Thymus (tissue), 14 donors: ENCODE measurements at places on chromosomes 7 and 10.
A peak's percentile ranks its signal among the peaks of the same experiment; 100 is the strongest.

DNA sequence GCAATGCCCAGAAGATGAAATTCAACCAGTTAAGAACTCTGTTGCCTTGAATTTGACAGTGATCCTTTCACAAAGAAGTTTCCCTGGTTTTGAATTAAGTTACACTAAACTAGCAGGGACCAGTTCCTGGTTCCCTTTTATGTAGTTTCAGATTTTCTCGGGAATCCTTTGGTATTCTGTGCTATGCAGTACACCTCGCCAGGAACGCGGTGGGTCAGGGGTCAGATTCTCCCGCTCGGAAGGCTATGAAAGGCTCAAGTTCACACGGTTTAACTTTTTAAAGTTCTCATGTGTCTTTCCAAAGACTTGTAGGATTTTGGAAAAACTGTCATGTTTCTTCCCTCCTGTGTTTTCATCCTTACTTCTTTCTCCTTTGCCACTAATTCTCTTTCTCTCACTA, 104.7 kb upstream of the PRR15 start:
- no peak for DNase-seq

GRCh38 chr7:11458736-11459483, 373.1 kb downstream of the THSD7A start:
- DNase-seq: peak; percentile 9

DNA sequence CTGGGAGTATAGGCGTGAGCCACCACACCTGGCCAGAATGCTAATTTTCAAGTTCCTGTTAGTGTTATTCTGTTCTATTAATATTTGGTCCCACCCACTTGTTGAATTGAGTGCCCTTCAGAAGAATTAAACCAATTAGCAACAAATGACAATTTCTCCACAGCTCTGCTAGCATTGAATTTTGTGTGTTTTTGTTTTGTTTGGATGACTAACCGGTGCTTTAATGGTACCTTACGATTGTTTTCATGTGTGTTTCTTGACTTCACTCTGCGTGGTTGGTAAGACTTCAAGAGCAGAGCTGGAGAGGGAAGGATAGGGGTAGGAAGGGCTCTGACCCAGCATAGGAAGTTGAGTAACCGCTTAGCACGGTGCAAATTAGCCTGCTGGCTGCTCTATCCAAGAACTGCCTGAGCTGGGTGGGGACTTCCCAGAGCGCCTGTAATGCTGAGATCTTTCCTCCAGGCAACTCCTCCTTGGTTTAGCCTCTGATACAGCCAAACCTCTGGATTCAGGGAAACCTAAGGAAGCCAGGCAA, 4.6 kb downstream of the ARPC1B start:
- no peak for DNase-seq

- no peak for DNase-seq
Observed at GRCh38 chr7:150379441-150380379, 580 bp downstream of the ZNF775 start.

DNA sequence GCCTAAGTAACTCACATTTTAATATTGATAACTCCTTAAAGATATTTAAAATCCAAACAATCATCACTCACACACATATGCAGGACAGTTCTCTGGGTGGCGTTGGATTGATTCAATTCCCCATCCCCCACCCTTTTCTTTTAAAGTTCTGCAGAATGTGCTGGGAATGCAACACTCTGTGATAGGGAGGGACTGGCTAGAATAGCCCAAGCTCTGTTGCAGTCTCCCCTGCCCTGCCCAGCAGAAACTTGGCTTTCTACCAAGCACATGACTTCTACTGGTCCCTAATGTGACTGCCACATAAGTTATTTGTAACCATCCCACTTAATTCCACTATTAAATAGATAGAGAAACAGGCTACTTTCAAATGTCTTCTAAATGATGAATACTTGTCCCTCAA, 55.2 kb downstream of the TWIST1 start:
- DNase-seq: no peak

GRCh38 chr10:128096486-128097199, 29.6 kb downstream of the MKI67 start:
- no peak for DNase-seq

GRCh38 chr7:16926283-16926682, 44.5 kb upstream of the AGR3 start:
- DNase-seq: no peak

- no peak for DNase-seq
Observed at GRCh38 chr10:59971915-59972314, 65.6 kb upstream of the CCDC6 start.

DNA sequence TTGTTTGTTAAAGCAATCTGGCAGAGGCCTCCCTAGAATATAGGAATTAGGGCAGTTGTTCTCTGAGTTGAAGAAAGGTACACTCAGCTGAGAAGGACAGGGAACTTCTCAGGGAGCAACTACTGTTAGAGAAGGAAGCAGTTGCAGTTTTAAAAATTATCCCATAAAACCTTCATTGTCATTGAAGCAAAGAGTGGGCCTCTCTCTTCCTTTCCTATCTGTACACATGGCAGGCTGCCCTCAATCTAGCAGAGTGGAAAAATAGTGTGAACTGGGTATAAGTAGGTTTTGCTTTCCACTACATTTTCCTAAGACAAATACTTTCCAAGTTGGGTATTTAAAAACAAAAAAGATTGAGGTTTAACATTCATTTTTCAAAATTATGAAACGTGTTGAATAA, 236.7 kb upstream of the KLF14 start:
- no peak for DNase-seq

DNA sequence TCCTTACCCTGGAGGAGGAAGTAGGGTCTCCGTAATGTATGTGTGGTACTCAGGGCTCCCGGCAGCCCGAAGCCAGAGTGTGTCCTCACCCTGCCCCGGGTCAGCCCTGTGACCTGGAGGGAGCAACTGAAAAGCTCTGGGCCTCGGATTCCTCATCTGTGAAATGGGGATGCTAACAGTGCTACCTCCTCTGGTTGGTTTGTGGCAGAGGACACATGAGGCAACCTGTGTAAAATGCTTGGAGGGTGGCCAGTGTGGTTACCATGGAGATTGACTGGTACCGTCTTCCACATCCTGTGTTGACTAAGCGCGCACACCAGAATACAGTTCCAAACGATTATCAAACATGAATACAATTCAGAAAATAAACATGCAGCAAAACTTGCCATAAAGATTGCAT, 163.8 kb upstream of the KLF6 start:
- DNase-seq: no peak

GRCh38 chr10:124474514-124475070, 13.0 kb downstream of the LHPP start:
- no peak for DNase-seq

DNA sequence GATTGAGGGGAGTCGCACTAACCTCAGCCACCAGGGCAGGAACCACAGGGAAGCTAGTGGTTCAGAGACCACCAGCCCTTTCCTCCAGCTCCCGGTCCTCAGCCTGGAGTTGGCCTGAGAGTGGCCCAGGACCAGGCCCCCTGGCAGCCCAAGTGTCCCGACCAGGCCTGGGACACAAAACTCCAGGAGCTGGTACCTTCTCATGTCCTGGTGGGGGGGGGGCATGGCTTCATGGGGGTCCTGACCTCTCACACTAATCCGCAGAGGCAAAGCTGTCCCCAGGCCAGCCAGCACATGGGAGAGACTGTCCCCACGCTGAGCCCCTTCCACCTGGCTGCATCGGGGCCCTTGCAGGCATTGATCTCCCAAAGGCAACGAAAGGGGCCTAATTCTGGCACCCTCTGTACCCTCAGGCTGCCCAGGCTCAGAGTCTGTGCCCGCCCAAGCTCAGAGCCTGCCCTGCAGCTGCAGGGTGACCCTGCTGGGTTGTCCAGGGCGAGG, 28.2 kb downstream of the GPRIN2 start:
- no peak for DNase-seq

DNA sequence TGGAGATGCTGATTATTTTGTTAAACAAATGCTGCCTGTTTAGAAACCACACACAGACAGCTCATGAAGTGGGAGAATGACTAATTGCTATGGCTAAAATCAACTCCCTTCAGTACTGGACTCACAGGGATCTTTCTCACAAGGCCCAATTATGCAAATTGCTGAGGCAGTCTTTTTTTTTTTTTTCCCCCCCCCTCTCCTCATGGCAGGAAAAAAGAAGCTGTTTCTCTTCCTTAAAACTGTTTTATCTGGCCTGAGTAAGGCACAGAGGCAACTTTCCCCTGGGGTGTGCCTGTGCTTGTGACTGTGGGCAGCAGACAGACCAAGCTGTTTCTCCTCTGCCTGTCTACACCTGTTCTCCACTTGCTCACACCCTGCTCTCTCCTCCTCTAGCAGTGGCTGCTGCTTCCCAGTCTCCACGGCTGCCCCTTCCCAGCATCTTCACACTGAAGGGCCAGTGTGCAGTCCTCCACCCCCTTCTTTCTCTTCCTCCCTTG, 65.4 kb upstream of the STEAP1B start:
- DNase-seq: no peak

GRCh38 chr10:84946904-84947303, 618.5 kb downstream of the CCSER2 start:
- DNase-seq: no peak

DNA sequence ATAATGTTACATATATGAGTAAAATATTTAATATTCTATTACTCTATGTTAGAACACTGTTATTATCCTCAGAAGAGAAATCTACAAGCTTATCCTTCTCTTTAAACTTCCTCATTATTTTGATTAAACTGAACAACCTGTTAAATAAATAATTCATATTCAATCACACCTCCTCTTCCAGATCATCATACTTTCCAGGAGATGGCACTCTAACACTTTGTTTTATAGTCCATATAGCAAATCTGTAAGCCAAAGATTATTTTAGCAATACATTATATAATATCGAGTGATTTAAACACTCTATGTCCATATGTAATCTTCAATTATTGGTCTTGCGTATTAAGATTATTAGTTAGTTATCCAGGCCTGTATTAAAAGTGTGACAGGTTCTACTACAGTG, 694.1 kb downstream of the ANKRD7 start:
- no peak for DNase-seq

GRCh38 chr7:132286836-132287235, 289.4 kb downstream of the PLXNA4 start:
- no peak for DNase-seq

- no peak for DNase-seq
Observed at GRCh38 chr7:158428837-158429753, 158.5 kb downstream of the PTPRN2 start.

- DNase-seq: no peak
Observed at GRCh38 chr7:38448584-38449234, 175.3 kb upstream of the TARP start.

DNA sequence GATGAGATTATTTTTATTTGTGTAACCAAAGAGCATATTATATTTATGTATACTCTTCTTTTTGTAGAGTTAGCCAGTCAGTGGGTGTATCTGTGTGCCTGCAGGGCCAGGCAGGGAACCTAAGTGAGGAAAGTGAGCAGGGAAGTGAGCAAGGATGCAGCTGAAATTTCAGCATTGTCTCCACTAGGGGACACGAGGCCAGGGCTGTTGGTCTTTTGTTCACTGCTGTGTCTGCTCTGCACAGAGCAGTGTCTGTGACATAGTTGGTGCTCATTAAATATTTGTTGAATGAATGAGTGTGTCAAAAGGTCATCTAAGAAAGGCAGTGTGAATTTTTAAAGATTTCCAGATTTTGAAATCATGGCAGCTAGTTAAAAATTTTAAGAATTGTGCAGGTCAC, 51.8 kb downstream of the SUGCT start:
- no peak for DNase-seq

DNA sequence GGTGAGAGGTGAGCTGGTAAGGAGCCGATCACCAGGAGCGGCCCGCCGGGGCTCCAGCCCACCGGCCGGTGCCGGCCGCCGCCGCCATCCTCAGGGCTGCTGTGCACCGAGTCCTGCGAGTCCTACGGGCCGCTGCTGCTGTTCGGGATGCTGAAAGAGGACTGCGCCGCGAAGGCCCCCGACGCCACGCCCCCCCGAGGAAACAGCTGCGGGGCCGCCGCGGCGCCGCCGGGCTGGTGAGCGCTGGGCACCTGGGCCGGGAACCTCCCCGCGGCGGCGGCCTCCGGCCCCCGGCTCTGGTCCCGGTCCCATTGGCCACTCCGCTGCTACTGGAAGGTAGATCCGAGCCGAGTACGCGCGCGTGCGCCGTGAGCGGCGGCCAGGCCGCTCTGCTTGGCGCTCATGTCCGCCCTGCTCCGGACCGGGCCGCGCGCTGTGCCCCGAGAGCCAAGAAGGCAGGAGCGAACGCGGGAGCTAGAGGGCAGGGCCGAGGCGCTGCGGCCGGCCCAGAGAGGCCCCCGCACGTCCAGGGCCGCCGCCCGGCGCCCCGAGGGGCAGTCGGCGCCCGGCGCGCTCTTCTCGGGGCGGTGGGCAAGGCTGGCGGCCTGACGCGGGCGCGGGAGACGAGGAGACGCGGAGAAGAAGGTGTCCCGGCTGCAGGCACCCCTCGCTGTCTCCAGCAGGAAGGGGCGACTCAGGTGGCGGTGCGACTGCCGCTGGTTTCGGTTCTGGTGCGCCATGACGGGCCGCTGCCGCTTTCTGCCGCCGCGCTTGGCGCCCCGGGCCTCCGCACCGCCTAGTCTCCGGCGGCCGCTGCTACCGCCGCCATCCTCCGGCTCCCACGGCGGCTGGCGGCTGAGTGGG, 121.3 kb upstream of the WIPF3 start:
- DNase-seq: peak; percentile 57

DNA sequence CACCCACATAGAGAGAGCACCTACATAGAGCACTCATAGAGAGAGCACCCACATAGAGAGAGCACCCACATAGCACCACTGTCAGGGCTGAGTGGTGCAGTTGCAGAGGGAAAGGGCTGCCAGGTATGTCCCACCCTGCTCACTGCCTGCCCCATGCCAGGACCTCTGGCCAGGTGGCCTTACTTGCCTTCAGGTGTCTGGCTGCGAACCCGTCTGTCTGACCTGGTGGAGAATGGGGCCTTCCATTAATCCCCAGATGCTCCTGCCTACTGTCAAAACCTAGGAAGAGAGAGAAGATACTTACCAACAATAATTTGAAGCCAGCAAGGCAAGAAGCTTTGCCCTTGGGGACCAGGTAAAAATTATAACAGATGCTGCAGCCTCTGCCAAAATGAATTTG, 51.1 kb downstream of the INSIG1 start:
- DNase-seq: no peak

GRCh38 chr10:69224862-69225657, 4.9 kb downstream of the HKDC1 start:
- DNase-seq: peak; percentile 39

- no peak for DNase-seq
Observed at GRCh38 chr7:90172624-90173023, 18.4 kb downstream of the STEAP1 start.

DNA sequence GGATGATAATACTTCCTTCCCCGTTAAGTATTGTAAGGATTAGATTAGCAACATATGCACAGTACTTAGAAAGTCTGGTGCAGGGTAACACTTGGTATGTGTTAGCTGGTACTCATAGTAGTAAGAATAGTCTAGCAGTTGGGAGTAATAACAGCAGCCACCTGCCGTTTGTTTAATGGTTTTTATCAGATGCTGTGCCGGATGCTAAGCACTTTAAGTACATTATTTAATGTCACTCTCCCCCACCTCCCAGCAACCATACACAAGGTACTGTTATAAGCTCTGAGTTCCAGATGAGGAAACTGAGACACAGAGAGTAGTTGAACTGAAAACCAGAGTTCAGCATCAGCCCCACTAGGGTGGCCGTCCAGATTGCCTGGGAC, 60.1 kb downstream of the ZMIZ1 start:
- no peak for DNase-seq

- no peak for DNase-seq
Observed at GRCh38 chr7:77918676-77919075, 120.1 kb downstream of the PHTF2 start.
